Stimulated activated CD4-positive, alpha-beta T cell treated with anti-CD3 and anti-CD28 coated beads, TNF-alpha, amount 100 ng/mL, for 24 hours (primary cell): ENCODE measurements at places on chromosomes 12 and 14.

DNA sequence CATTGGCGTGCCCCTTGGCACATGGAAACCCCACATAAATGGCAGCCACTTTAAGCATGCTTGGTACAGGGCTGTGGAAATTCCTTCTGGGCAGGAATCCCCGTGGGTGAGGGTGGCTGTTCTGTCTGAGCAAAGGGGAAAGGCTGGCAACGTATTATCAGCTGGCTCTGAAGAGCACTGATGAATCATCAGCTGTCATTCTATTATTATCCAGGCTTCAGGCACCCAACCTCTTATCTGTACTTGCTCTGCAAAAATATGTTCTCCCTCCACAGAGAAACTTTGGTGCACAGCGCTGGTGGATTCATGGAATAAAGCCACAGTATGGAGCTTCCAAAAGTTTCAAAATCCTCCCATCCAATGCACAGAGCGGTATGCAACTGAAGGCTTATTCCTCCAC is 167.1 kb downstream of the TBX5 start:
- no peak for DNase-seq

DNA sequence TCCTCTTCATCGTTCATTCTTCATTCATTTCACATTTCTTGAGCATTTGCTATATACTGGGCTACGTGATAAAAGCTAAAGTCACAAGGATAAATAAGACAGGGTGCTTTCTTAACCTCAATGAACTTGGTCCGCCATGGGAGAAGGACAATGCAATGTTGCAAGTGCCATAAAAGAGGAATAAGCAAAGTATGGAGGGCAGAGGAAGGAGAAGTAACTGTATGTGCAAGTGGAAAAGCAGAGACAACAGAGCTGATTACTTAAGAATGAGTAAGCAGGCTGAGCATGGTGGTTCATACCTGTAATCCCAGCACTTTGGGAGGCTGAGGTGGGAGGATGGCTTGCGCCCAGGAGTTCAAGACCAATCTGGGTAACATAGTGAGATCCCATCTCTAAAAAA is 14.4 kb downstream of the AREL1 start:
- DNase-seq, result no peak

- DNase-seq, result no peak
These were observed 38.7 kb downstream of the P2RX4 start for GRCh38 chr12:121248622-121249021.

GRCh38 chr12:18345021-18345735 is 83.9 kb downstream of the PIK3C2G start:
- DNase-seq, result no peak

DNA sequence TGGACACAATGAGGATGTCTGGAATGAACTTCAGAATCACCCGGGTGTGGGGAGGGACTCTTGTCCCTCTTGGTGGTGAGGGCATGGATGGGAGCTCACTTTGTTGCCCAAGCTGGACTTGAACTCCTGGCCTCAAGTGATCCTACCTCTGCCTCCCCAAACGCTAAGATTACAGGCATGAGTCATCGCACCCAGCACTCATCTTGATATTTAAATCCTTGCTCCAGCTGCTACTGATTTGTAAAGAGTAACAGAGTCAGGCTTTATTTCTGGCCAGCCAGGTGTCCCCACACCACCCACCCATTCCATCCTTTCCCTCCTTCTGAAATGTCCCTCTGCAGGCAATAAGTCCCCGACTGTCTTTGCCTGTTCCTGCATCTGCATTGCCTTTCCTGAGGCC is 4.9 kb downstream of the DDX54 start:
- no peak for DNase-seq

DNA sequence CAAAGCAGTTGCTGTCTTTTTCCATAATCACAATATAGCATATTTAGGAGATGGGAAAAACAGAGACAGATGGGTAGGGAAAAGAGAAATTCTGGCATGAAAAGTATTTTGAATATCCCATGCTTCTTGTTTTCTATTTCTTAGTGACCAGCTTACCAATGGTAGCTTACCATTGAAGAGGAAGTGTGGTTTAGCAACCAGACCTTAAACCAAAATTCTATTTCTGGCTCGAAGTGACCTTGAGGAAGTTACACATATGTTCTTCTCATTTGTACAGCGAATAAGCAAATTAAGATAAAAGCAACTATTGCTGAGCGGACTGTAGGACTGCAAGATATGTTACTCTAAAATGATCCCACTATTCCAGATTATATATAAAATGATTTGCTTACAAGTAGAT is 82.9 kb downstream of the FGD4 start:
- DNase-seq, result no peak

DNA sequence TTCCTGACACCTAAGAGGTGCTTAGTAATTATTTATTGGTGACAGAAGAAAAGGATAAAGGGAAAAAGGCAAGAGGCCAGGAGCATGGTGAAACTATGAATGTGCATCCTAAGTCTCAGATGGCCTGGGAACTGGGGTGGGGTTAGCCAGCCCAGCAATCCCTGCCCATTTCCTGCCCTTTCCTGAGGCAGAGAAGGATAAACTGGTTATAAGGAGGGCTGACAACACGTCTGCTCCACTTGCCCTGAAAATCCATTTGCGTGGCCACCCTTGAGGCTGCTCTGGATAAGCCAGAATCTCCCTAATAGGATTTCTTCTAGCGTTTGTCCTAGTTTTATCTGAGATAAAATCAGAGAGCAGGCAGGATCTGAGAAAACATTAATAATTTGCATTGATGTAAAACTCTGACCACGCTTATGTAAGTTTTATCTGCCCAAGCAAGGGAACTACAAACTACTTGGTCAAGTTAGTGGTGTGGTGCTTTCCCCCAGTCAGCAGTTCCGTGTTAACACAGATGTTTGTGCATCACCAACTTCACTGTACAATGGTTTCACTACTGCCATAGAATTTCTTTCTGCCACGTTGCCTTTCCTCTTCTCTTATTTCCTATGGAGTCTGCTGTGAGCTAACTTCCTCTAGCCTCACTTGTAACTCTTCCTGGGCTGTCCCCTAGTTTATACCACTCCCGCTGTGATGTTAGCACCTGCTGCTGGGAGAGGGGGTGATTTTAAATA is 392.7 kb downstream of the RPS29 start:
- no peak for DNase-seq

DNA sequence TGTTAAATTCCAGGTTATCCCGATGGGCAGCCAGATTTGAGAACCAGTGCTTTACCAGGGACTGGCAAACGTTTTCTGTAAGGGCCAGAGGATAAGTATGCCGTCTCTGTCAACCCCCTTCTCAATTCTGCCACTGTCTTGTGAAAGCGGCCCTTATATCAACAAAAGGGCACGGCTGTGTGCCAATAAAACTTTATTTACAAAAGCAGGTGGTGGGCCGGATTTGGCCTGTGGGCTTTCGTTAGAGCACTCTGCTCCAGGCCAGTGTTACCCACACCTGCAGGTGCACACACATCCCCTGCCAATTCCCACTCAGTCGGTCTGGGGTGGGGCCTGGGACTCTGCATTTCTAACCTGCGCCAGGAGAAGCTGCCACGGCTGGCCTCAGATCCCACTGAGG is 111.2 kb downstream of the RFLNA start:
- DNase-seq, result no peak

- DNase-seq, result no peak
These were observed 18.8 kb upstream of the RCOR1 start for GRCh38 chr14:102573591-102574046.

DNA sequence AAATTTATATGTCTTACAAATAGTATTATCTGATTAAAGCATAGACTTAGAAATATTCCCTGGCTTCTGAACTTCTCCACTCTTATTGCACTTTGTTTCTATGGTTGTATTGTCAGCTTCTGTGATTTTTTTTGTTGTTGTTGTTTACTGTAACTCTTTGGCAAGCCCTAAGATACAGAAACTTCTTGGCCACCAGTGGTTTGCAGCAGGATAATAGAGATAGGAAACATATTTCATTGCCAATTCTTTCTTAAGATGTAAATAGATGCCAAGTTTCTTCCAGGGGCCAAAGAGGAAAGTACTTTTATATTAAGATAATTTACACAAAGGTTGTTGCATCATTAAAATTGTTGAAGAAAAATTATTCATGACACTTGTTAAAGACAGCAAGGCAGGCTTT is 123.8 kb downstream of the PTPRB start:
- DNase-seq, result no peak

DNA sequence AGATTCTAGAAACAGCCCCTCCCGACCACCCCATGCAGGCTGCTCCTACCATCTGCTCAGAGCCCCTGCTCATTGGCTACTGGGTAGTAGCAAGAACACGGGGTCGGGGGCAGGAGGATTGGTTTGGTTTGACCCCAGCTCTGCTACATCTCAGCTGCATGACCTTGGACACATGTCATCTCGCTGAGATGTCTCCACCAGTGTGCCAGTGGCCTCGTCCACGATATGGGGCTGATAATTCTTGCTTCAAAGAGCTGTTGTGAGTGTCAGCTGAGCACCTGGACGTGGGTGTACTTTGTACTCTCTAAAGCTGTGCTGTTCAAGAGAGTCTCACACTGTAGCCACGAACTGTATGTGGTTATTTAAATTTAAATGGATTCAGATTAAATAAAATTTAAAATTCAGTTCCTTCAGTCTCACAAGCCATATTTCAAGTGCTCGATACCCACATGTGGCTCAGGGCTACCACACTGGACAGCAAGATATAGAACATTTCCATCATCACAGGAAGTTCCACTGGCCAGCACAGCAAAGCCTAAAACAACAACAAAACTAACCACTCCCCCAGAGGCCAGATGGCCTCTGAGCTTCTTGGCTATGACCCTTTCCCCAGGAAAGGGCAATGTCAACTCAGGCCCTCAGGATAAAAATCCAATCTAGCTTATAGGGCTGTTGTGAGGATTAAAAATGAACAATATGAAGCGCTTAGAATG is 18.6 kb downstream of the LTBP2 start:
- no peak for DNase-seq

GRCh38 chr12:27018037-27018436 is 3.9 kb upstream of the TM7SF3 start:
- no peak for DNase-seq

DNA sequence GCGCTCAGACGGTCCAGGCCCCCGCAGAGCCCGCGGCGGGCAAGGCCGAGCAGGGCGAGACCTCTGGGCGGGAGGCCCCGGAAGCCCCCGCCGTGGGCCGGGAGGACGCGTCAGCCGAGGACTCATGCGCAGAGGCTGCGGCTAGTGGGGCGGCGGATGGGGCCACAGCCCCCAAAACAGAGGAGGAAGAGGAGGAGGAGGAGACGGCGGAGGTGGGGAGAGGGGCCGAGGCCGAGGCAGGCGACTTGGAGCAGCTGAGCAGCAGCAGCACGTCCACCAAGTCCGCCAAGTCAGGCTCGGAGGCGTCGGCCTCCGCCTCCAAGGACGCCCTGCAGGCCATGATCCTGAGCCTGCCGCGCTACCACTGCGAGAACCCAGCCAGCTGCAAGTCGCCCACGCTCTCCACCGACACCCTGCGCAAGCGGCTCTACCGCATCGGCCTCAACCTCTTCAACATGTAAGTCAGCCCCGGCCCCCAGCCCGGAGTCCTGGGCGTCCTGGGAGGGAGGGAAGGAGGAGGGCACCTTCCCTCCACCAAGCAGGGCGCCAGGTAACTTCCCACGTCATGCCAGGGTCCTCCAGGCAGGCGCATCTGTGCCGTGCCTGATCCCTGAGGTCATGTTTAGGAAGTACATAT is 72.4 kb downstream of the IQSEC3 start:
- peak; percentile 19 for DNase-seq

GRCh38 chr14:23641180-23641914 is 5.2 kb downstream of the DHRS2 start:
- DNase-seq, result no peak

DNA sequence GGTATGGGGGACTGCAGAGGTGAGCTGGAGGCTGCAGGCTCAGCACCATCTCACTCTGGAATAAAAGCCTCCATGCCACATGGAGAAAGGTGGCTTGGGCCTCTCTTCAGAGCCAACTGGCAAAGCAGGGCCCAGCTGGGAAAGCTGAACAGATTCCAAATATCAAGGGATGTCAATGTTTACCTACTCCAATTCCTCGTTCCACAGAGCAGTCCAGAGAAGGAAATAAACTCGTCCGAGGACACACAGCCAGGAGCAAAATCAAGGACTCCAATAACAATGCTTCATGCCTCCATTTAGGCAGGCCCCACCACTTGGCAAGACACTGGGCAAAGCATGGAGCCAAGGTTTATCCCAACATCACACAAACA is 36.3 kb upstream of the PNMA1 start:
- DNase-seq, result no peak

DNA sequence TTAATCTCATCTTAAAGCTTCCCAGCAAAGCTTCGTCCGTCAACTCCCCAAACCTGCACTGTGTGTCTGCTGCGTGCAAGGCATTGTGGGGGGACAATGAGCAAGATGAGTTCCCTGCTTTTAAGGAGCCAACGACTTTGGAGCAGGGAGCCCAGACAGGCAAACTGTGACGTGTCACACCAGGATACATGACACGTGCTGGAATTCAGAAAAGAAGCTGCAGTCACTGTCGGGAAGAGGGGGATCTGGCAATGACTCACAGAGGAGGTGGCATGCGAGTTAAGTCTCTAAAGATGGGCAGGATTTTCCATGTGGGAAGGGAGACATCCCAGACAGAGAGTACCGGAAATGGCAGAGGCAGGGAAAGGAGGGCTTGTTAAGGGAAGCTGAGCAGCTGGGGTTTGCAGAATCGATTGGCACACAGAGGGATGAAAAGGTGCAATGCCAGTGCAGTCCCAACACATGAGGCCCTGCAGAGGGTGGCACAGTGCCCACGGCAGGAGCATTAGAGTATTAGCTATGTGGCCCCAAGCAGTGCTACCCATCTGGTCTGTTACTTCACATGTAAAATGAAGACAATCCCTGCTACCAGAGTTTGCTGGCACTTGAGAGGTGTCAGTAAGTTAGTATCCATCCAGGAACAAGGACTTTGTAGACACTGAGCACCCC is 52.9 kb downstream of the SETD3 start:
- DNase-seq, result no peak

- DNase-seq, result no peak
These were observed 171.8 kb upstream of the ATF7IP start for GRCh38 chr12:14193639-14194038.

DNA sequence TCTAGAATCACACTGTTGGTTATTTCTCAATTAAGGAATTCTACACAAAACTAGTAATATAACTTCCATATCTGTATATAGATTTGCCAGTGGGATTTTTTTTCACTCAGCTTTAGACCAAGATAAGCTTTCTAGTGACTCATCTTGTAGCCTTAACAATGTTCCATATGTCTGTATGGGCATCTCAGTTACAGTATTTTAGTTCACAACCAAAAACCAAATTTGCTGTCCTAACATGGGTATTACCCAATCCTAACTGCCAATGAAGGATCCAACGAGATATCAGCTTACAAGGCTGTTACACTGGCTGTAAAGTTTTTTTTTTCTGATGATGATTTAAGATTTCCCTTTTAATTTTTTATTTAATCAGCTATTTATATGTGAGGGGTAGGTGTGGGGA is 31.5 kb upstream of the KRR1 start:
- DNase-seq, result no peak

DNA sequence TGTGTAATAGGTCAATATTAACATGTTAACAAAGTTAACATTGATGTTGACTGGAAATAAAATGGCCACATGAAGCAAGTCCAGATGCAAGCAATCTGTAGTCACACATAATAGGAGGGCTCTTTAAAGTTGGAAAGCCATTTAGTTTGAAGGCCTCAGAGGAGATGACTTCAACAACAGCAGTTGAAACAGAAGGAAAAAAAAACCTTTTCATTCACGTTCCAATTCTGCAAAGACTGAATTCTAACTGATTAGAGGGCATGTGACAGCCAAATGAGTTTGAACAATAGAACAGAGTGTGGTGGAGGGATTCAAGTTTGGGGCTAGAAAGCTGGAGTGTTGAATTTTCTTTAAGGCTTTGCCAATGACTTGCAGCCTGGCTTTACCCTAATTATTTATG is 41.5 kb upstream of the DAAM1 start:
- no peak for DNase-seq
